ENCODE measurements at places on chromosomes 6 and 20.
A peak's percentile ranks its signal among the peaks of the same experiment; 100 is the strongest.

DNA sequence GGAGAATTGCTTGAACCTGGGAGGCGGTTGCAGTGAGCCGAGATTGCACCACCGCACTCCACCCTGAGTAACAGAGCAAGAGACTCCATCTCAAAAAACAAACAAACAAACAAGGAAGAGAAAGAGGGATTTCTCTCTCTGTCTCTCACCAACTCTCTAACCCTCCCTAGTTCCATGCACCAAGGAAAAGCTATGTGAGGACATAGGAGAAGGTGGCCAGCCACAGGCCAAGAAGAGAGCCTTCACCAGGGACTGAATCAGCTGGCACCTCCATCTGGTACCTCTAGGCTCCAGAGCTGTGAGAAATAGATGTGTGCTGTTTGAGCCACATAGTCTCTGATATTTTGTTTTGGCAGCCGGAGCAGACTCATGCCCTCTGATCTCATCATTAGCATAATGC lies 9.0 kb upstream of the FAM110A start:
- no peak for DNase-seq

DNA sequence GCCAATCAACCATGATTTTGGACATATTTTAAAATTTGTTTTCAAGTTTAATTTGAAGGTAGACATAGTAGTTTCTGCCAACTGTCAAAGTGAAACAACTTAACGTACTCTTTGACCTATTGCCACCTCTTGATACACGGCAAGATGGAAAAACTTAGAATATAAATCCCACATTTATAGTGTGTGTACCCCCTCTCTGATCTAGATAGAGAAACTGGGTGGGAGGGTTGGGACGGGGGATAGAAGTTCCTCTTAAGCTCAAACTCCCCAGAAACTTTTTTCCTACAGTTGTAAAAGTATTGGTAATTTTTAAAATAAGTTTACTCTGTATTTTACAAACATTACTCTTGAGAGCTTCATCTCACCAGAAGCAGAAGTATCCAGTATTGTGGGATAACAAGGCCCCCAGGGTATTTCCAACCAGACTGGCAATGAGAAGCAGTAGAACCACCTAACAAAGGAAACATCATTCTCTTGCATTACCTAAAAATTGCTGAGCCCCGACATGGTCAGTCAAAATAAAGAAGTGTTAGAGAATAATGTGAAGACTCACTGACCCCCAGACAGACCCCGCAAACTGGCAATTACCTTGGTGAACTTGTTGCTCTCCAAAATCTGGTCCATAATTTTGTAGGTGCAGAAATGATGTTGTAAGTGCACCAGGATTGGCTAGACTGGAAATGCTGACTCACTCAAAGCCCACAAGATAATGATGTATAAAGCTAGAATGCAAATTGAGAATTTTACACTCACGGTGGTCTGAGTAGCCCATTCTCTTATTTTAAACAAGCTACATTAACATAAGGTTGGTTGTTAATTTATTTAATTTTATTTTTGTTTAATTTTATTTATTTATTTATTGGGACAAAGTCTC lies 74.7 kb upstream of the TNFAIP3 start:
- no peak for DNase-seq

- no peak for DNase-seq
These were observed 89.3 kb upstream of the JAG1 start for GRCh38 chr20:10763112-10763511.

DNA sequence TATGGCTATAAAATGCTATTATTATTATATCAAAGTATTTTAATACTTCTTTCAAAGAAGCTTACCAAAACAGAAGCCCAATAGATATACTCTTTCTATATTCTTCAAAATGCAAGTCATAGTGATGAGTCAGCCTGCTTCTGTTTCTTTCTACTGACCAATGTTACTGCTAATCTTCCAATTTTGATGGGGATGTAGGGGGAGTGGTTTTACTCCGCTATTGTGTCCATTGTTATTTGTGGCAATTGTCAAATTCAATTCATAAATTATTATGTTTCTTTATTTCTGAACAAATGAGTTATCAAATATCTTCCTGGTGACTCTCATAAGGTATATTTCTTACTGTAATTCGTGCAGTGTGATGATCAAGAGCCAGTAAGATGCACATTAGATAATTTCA lies 221.5 kb upstream of the DEFB112 start:
- DNase-seq: no peak

- DNase-seq: peak; percentile 87
These were observed at the start of gene CCN2 for GRCh38 chr6:131950767-131951575. Gene CCN2 (minus strand): TSS chr6:131951372. CDS start chr6:131951172, 200 bp downstream.

- no peak for DNase-seq
These were observed 133.9 kb upstream of the NEDD9 start for GRCh38 chr6:11366183-11366933.

DNA sequence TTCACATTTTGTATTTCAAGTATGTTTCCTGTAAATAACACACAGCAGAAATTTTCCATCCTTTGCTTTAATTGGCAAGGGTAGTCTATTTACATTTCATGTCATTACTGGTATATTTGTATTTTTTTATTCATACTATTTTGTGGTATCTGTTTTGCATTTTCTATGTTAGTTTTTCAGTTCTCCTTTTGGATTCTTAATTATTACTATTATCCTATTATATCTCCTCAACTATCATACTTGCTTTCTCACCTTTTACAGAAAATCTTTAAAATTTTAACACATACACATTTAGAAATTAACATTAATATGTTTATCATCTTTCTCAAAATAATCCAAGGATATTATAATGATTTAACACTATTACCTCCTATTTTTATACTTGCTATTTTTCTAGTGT lies 918.3 kb upstream of the MAP3K7 start:
- no peak for DNase-seq

DNA sequence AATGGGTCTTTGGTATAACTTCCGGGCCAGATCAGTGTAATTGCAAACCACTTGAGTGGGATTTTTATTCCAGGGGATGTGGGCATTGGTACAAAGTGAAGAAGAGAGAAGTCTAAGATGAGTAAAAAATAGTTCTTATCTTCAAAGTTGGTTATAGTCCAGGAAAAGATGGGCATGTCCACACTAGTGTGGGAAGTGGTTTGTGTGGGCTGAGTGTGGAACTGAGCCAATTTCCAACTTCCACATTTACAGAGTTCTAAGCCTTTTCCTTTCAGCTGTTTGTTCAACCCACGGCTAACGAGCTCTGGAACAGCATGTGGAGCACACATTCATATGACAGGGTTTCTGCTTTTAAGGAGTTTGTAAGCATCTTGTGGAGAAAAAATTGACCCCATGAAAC lies 72.3 kb upstream of the IFNGR1 start:
- DNase-seq: peak; percentile 16

GRCh38 chr6:149233056-149233715 lies 84.3 kb upstream of the TAB2 start:
- DNase-seq: peak; percentile 94

DNA sequence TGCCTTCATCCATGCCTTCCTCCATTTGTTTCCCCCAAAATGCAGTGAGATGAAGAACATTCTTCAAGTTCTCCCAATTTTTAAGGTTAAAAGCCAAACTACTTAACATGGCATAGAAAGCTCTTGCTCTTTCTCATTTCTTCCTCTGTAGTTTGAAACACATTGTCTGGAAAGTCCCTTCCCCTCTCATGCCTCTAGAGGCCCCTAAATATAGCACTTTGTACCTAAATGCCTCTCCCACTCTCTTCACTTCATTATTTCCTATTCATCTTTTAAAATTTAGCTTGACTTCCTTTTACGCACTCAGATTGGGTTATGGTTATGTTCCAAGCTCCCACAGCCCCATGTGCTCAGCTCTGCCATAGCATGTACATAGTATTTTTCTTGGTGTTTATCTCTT lies 389.3 kb downstream of the HDGFL1 start:
- no peak for DNase-seq

GRCh38 chr6:36075656-36076055 lies 48.0 kb downstream of the MAPK14 start:
- peak; percentile 30 for DNase-seq

- no peak for DNase-seq
These were observed 40.6 kb downstream of the CTNNBL1 start for GRCh38 chr20:37734228-37734985.

DNA sequence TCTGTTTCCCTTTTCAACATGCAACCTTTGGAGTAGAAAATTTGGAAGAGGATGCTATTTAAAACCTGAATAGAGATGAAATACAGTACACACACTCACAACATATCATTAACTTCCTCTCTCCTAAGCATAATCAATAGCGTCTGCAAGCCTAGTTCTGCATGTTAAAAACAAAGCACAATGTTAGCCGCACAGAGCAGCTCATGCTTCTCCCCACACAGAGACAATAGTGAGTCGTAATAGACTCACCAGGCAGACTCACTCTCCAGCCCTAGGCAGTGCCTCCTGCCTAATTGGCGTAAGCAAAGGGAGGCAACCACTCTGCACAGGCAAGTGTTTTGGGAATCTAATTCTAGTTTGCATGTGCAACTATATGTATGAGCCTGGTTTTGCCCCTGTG lies 45.8 kb upstream of the ARID1B start:
- DNase-seq: peak; percentile 54

DNA sequence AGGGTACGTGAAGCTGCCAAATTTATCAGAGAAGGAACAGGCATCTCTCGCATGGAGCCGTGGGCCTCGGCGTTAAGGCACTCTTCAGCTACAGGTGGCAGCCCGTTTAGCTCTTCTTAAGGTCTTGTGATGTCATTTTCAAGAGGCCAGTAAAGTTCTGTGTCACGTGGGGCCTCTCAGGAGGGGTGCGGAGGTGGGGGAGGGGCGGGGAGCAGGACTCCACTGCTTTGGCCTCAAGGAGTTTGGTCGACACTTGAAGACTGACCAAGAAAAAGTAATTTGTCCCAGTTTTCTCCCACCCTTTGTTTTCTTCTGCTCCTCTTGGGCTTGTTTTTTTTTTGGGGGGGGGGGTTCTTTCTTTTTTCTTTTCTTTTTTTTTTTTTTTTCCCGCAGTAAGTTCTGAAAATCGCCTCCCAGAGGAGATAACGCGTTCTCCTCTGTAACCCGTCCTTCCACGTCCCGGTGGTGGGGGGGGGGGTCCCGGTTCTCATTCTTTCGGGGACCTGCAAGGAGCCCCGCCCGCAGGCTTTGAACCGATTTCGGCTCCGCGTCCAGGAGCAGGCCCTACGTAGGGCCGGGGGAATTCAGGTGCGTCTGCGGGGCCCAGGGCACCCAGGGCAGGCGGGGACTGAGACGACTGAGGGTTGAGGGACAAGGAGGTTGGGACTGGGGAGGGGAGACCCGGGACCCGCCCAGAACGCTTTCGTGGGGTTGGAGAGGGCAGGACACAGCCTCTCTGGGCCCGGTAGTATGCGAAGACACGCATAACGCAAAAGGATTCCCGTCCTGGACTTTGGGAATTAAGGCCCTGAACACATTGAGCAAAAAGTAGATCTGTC lies 26.0 kb downstream of the GPX6 start:
- DNase-seq: no peak

DNA sequence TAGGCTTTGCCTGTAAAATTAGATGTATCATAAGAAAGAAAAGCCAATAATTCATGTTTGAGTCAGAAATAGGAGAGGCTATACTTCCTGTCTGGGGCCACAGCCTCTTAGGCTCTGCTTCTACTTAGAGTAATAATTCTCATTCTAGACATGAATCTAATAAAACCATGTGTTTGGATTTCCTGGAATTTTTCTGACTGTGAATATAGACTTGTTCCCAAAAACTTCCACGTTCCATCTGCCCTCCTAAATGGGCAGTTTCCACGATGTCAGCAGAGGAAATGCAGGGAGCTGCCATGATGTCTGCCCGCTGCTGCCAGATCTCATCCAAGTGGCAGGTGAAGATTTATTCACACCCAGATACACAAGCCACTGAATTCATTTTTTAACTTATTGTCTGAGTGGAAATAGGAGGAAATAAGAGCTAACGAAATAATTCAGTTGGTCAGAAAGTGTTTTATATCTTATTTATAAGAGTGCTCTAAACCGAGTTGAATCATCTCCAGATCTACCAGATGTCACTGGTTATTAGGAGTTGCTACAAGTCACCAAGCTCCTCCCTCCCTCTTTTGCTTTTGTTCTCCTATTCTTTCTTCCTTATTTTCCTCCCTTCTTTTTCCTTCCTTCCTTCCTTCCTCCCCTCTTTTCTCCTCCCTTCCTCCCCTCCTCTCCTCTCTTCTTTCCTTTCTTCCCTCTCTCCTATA lies 69.3 kb downstream of the ALDH8A1 start:
- DNase-seq: peak; percentile 6

DNA sequence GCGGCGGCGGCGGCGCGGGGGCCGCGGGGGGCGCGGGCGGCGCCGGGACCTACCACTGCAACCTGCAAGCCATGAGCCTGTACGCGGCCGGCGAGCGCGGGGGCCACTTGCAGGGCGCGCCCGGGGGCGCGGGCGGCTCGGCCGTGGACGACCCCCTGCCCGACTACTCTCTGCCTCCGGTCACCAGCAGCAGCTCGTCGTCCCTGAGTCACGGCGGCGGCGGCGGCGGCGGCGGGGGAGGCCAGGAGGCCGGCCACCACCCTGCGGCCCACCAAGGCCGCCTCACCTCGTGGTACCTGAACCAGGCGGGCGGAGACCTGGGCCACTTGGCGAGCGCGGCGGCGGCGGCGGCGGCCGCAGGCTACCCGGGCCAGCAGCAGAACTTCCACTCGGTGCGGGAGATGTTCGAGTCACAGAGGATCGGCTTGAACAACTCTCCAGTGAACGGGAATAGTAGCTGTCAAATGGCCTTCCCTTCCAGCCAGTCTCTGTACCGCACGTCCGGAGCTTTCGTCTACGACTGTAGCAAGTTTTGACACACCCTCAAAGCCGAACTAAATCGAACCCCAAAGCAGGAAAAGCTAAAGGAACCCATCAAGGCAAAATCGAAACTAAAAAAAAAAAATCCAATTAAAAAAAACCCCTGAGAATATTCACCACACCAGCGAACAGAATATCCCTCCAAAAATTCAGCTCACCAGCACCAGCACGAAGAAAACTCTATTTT lies 2.0 kb downstream of the FOXC1 start:
- DNase-seq: peak; percentile 36

DNA sequence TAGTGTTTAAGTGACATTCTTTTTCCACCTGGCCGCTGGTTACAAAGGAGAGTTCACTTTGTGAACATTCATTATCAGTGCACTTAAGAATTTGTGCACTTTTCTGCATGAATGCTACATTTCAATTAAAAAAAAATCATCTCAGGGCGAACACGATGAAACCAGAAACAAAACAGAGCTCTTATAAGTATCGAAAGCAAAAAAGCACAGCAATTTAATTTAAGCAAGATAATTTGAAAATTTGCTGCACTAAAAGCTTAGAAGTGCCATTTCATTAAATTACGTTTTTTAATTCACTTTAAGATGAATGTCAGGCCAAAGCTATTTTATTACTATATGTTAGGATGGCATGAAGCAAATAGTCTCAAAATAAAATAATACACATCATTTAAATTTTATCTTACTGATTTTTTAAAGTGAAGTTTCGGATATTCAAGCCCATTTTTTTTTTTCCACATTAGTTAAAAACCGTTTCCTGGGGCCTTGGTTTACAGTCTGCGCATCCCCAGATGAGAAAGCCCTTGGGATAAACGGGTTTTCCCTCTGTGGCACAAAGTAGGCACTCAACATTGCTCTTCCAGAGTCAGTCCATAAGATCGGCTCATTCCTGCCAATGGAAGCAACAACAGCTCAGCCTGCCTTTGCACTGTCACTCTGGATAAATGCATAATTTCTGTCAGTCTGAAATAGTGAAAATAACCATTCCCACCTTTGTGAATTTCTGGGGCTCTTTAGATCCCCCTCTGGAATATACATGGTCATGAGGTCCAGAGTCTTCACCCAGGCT lies 80.1 kb downstream of the FYN start:
- DNase-seq: no peak

Data from PC-3 (cell line).